Hematopoietic multipotent progenitor cell treated with erythropoietin and hydrocortisone succinate and interleukin-3 and kit ligand, for 8 days (in vitro differentiated cells): ENCODE measurements at places on chromosomes 11 and 22.
A peak's percentile ranks its signal among the peaks of the same experiment; 100 is the strongest.

DNA sequence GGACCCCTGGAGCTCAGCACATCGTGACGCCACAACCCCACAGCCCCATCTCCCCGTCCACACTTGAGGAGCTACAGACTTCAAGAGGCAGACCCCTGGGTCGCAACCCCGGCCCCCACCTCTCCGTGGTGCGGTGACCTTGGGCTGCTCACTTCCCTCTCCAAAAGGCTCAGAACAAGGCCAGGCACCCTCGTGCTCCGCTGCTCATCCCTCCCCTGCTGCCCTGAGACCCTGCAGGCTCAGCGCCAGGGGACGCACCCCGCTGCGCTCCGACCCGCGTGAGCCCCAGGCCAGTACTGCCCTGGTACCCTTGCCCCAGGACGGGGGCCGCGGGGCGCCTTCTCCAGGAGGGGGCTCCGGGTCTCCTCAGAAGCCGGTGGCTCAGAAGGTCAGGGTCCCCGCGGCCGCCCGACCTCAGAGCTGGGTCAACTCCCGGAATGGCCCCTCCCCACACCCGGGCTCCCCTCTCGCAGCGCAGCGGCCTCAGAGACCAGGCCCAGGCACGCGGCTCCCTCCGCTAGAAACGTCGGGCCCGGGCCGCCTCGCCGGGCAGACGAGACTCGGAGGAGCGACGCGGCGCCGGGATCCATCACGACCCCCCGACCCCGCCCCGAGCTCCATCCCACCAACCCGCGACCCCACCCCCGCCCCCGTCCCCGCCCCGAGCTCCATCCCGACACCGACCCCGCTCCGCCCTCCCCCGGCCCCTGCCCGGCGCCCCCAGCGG lies 563 bp downstream of the GATD1 start:
- peak; percentile 29 for DNase-seq

- no peak for DNase-seq
Observed at GRCh38 chr22:48256776-48257684, 1494.6 kb downstream of the TBC1D22A start.

DNA sequence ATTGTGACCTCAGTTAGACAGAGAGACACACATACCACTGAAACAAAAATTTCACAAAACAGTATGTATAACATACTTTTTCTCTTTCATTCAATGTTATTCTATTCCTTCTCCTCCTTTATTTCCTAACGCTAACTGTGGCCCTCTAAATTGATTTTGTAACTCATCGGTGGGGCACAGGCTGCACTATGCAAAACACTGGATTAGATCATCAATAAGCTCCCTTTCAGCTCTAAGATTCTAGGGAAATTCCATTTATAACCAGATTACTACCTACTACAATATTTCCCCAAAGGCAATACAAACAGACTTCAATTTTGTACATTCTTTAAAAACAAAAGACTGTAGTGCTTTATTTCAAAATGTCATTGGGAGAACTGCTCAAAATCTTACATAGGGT lies 6.1 kb downstream of the FJX1 start:
- no peak for DNase-seq

- no peak for DNase-seq
Observed at GRCh38 chr22:32746732-32747131, 54.8 kb upstream of the TIMP3 start.

GRCh38 chr11:47589118-47589517 lies 2.6 kb downstream of the FAM180B start:
- no peak for DNase-seq

GRCh38 chr11:14390669-14391068 lies 31.7 kb upstream of the RRAS2 start:
- no peak for DNase-seq
